ENCODE measurements at places on chromosomes 4 and X. TPM values are rescaled to one million over a fixed set of nuclear protein-coding genes. Genes with fewer than 3 reads are reported as not detected.

HSFX4 gene
- total RNA-seq, result not detected

CT45A7 gene
- total RNA-seq, result not detected

PLCXD1 gene
- 9.1 TPM for total RNA-seq

LAP3 gene
- total RNA-seq, result 140 TPM
